Gastroesophageal sphincter (tissue), 4 donors: ENCODE measurements at places on chromosomes 3 and 15.

DNA sequence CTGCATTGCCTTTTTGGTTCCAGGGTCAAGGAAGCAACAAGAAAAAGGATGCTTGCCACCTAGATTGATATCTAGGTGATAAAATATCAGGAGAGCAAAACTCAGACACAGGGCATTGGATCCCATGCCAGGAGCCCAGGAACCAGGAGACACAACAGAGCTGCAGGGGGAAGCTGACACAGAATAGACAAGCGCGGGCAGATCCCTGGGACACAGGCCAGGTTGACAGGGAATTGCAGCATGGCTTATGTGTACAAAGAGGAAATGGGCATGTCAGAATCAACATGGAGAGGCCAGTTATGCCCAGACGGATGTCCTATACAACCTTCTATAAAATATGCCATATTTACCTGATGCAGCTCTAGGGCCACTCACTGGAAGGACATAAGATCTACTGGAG is 84.2 kb downstream of the SEMA6D start:
- no peak for ATAC-seq

DNA sequence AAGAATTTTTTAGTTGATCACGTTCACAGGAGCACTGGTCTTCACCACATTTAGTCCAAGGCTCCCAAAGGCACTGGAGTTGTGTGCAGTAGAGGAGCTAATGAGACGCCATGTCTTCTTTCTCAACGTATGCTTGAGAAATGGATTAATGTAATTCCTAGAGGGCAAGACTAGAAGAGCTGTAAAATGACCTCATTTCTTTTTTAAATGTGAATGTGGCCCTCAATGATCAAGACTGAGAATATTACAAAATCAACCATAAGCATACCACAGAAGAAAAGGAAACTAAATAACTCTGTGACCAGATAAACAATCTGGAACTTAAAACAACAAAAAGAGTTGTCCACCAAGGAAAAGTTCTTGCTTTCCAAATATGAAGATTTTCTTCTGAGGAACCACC is 112.1 kb upstream of the THBS1 start:
- no peak for ATAC-seq

DNA sequence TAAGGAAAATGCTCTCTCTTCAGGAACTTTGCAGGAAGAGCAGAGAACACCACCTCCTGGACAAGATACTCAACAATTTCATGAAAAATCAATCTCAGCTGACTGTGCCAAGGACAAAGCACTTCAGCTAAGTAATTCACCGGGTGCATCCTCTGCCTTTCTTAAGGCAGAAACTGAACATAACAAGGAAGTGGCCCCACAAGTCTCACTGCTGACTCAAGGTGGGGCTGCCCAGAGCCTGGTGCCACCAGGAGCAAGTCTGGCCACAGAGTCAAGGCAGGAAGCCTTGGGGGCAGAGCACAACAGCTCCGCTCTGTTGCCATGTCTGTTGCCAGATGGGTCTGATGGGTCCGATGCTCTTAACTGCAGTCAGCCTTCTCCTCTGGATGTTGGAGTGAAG is 200.5 kb downstream of the AKAP13 start:
- no peak for ATAC-seq

GRCh38 chr3:98778383-98778782 is 15.2 kb downstream of the ST3GAL6 start:
- ATAC-seq = peak; percentile 23
